Esophagus muscularis mucosa (tissue), 4 donors: ENCODE measurements at places on chromosomes 1 and 21. TPM values are rescaled to one million over a fixed set of nuclear protein-coding genes. Genes with fewer than 3 reads are reported as not detected.

The C1orf56 gene
- total RNA-seq = 8.2 TPM

The C1orf185 gene
- not detected for total RNA-seq

The WNT3A gene
- total RNA-seq = not detected

The FCRL5 gene
- not detected for total RNA-seq

The SPRR3 gene
- total RNA-seq = 5.0 TPM

The FCER1A gene
- total RNA-seq = 6.2 TPM

The SOD1 gene
- 250 TPM for total RNA-seq

The SYT11 gene
- total RNA-seq = 25.2 TPM

The ANKRD45 gene
- total RNA-seq = not detected
